ENCODE measurements at places on chromosomes 7 and 10.

- no peak for DNase-seq
Observed at GRCh38 chr10:1100691-1101368, 44.6 kb downstream of the WDR37 start.

DNA sequence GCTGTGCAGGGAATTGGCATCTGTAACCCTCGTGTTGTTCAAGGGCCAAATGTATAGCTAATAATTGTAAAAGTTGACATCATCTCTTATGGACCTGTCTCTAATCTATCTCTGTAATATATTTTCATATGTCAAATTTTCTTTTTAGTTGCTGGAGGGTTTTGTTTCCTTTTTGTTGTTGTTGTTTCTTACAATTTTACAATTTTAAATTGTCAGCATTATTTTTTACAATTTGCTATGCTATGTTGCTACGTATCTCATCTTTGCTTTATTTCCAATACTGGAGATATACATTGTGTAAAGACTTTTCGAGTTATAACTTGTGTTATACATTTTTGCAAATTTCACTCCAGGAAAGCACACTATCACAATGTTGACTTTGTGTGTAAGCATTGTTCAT lies 290.2 kb upstream of the SP4 start:
- DNase-seq = no peak

GRCh38 chr7:55517191-55517633 lies 55.1 kb downstream of the VOPP1 start:
- DNase-seq = peak; percentile 91

- DNase-seq = peak; percentile 83
Observed at GRCh38 chr7:155815332-155816191, 3.3 kb upstream of the SHH start.

DNA sequence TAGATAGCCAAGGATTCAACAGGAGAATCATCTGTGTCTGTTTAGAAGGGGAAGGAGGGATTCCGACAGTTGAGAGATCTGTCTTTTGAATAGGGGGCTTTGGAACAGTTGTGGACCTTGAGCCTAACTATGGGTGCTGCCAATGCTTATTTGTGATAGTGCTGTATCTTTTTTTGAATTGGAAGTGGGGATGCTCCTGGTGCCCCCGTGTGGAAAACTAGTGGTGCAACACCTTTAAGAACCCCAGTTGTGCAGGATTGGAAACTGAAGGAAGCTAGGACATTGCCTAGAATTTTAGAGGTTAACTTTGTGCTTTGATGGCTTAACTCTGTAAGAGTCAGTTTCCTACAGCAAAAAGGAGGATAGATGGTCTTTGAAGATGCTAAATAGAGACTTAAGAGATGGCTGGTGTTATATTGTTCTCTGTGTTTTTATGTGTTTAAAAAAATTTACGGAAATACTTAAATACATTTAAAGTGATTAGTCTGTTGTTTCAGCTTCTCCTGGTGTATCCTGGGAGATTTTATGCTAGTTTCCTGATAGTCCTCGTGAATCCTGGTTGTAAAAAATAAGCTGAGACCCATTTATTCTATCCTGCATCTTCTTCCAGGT lies 69.3 kb downstream of the AP3M1 start:
- DNase-seq = peak; percentile 67

DNA sequence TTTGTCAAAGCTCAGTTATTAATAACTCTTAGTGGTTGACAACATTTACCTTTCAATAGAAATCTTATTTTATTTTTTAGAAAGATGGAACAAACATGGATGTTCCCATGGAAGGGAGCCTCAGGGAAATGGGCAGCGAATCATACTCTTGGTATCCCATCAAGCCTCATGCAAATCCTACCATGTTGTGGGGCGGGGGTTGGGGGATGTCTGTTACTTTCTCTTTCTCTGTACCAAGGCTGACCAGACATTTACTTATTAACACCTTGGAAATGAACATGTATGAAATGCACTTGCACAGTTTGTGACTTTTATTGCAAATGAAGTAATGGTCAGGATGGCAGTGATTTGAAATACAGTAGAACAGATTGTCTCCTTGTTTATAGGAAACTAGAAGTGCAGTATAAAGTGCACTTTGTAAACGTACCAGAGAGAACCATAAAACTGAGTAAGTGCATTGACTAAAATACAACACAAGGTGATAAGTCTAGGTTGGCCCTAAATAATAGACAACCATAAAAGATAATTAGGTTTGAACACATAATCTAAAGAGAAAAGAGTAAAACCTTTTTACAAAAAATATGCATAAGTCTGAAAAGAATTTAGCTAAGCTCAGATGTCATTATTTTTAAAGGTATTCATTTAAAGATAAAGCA lies 32.4 kb downstream of the SEMA3D start:
- DNase-seq = no peak

DNA sequence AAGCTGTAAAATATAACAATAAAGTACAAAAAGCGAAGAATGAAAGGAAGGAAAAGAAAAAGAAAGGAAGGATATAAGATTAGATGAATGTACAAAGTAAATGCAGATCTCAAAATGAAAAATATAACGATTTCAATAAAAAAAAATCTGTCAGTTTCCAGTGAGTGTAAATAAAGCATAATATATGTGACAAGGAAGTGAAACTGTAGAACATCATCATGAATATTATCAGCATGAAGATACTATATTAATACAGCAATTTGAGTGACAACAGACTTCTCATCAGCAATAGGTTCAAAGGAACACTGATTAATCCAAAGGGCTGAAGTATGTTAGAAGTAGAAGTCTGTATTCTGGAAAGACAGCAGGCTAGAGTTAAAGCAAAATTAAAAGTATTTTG lies 659.5 kb upstream of the MBL2 start:
- no peak for DNase-seq

GRCh38 chr7:73983437-73984164 lies 44.4 kb upstream of the ELN start:
- no peak for DNase-seq

GRCh38 chr10:92238054-92238585 lies 52.8 kb downstream of the CPEB3 start:
- no peak for DNase-seq

GRCh38 chr7:155380976-155381851 lies 76.7 kb upstream of the EN2 start:
- no peak for DNase-seq

GRCh38 chr10:34223658-34224057 lies 591.4 kb downstream of the PARD3 start:
- DNase-seq = no peak

- DNase-seq = no peak
Observed at GRCh38 chr7:114821030-114821900, 100.6 kb upstream of the MDFIC start.

DNA sequence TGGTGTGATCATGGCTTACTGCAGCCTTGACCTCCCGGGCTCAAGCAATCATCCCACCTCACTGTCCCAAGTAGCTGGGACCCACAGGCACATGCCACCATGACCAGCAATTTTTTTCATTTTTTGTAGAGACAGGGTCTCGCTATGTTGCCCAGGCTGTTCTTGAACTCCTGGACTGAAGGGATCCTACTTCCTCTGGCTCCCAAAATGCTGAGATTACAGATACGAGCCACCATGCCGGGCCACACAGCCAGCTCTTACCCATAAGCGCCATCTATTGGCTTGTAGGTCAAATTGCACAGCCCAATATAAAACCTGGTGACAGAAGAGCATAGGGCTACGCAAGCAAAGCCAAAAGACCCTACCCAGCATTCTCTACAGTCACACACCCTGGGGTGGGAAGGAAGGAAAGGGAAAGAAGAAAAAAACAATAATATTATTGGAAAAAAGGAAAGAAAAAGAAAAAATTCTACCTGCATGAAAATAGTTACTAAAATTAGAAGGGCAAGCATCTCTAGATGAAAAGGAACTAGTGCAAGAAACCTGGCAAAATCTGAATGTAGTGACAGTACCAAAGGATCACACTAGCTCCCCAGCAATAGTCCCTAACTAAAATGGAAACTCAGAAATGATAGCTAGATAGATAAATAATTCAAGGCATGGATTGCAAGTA lies 29.4 kb upstream of the AMPH start:
- peak; percentile 60 for DNase-seq

DNA sequence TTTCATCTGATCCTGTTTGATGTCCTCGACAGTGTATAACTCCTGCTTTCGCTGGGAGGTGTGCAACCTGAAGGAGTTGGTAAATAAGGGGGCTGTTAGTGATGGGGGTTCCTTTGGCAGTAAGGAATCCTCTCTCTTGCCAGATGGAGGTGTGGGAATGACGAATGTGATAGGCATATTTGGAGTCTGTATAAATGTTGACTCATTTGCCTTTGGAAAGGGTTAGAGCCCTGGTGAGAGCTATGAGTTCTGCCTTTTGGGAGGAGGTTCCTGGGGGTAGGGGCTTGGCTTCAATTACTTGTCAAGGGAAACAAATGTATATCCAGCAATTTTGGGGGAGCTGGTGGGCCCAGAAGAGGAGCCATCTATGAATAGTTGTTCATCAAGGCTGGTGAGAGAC lies 11.4 kb upstream of the CHST3 start:
- DNase-seq = no peak

DNA sequence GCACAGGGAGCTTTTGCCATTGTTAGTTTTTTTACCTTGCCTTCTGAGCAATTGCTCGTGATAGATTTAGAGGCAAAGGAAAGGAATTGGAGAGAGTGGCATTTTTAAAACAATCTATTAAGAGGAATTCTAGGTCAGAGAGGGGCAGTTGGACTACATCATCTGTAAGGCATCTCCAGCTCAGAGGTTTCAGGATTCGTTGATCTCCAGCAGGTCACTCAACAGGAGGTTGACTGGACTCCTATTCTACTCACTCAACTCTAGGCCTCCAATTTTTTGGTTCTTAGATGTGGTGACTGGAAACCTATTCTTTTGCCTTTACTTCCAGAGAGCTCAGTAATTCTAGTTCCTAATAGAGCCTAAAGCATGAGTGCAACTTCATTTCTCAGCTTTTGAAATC lies 42.8 kb downstream of the TBXAS1 start:
- no peak for DNase-seq

- DNase-seq = peak; percentile 91
Observed at GRCh38 chr7:12257582-12257981, 46.5 kb downstream of the TMEM106B start.

- DNase-seq = no peak
Observed at GRCh38 chr10:81594991-81595390, 280.0 kb upstream of the NRG3 start.

DNA sequence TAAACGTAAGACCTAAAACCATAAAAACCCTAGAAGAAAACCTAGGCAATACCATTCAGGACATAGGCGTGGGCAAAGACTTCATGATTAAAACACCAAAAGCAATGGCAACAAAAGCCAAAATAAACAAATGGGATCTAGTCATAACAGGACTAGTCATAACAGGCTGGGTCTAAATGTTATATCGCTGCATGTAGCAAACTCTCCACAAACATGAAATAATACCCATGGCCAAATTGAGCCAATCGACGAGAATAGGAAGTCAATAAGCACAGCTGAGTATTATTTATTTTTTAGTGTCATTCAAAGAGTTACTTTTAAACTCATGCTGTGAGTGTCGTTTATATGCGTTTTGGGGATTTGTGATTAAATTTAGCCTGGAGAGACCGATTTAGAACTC lies 225.1 kb downstream of the TFEC start:
- no peak for DNase-seq

DNA sequence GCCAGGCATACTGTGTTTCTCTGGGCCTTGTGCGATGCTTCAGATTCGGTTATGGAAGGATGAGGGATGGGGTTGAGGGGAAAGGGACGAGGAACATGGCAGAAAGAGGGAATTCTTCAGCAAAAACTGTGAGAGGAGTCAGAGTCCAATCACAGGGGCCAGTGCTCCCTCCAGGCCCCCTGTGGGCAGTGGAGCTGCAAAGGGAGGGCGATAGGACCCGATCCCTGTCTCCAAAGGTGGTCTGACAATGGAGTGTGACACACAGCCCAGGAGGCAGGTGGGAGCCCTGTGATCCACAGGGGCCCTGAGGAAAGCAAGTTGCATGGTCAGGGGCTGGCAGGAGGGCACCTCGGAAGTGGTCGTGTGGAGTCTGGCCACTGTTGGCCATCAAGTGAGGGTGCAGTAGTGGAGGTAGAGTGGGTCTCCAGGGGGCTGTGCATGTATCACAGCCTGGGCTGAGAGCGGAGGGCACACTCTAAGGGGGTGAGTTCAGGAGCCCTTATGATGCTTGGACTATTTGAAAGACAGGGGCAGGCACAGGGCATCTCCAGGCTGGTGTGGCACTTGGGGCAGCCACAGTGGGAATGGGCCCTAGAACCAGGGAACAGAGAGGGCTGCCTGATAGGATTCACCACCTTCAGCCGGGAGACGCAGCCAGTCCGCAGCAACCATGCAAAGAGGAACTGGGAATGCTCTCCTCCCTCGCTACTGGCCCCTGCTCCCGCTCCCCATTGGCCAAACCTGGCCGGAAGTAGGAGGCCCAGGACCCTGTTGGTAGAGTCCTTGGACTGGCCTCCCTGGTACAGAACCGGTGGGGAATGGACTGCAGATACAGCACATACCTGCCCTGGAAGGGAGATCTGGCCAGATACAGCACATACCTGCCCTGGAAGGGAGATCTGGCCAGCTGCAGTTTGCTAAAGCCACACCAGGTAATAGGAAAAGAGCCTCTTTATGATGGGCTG lies 115.9 kb downstream of the ADCY1 start:
- no peak for DNase-seq

DNA sequence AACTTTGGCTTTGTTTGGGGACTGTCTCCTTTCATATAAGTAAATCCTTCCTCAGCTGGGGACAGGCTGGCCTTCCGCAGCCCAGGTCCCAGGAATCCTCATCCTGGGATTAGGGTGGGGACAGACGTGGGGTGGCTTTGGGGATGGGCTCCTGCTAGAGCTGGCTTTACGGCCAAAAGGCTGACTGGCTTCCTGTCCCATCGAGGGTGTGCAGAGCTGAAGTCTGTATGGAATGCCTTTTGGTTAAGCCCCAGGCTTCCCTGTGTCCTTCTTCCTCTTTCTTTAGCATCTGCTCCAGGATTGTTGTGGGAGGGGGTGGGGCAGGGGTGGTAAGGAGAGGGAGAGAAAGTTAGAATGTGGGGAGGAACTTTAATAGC lies 59.4 kb upstream of the AQP1 start:
- no peak for DNase-seq

GRCh38 chr7:27605689-27606269 lies 56.9 kb downstream of the HIBADH start:
- DNase-seq = no peak

- DNase-seq = no peak
Observed at GRCh38 chr7:139687980-139688632, 89.7 kb downstream of the HIPK2 start.

GRCh38 chr10:73888514-73888913 lies 14.2 kb upstream of the CAMK2G start:
- no peak for DNase-seq

- no peak for DNase-seq
Observed at GRCh38 chr7:140456551-140457051, 22.7 kb downstream of the MKRN1 start.

- DNase-seq = no peak
Observed at GRCh38 chr7:30721211-30721610, 30.7 kb upstream of the INMT start.

DNA sequence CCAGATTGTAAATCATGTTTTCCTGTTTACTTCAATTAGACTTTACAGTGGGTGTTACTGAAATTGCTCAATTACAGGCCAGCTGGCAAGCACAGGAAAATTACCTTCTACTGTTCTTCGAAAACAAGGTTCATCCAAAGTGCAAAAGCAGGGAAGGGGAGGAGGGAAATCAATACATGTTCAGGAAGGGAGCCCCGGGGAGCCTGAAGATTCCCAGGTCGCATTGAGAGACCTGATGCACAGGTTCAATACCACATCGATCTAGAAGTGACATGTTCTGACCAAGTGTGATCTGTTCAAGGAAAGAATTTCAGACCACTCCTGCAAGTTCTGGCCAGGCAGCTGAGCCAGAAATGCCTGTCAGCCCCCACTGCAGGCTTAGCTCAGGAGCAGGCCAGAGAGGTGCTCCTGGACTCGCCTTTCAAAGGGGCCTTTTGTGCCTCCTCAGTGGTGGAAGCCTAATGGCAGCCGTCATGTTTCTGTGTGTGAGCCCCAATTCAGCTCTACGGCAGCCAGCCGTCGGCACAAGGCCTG lies 35.9 kb downstream of the FAM53B start:
- no peak for DNase-seq
